ENCODE measurements at places on chromosomes 1 and 21. TPM values are rescaled to one million over a fixed set of nuclear protein-coding genes. Genes with fewer than 3 reads are reported as not detected.

Gene NLRP3
- polyA plus RNA-seq = 2.2 TPM

Gene ATP1A1
- 184 TPM for polyA plus RNA-seq

GRCh38 chr1:245986404-245987218, 520.5 kb downstream of the SMYD3 start:
- no peak for DNase-seq

GRCh38 chr1:211132721-211133392, 1.1 kb downstream of the KCNH1 start:
- no peak for DNase-seq

GRCh38 chr1:205325334-205325884, 3.9 kb upstream of the NUAK2 start:
- no peak for DNase-seq

Measured in ovary (tissue), 10 donors.